Smooth muscle cell of trachea (primary cell): ENCODE measurements at places on chromosomes 3 and 15. TPM values are rescaled to one million over a fixed set of nuclear protein-coding genes. Genes with fewer than 3 reads are reported as not detected.

Gene ALDH1A3
- 53.5 and 71.5 TPM in 2 replicates for total RNA-seq

Gene ATP10A
- 3.5 and 5.8 TPM in 2 replicates for total RNA-seq

Gene PLOD2
- 66.2 and 73.2 TPM in 2 replicates for total RNA-seq

Gene HDAC11
- total RNA-seq, result 14.4 and 28.4 TPM in 2 replicates

Gene SLC6A20
- total RNA-seq, result under 0.01 TPM in 1 of 2 replicates, not detected in the other

Gene ACTC1
- not detected in 2 replicates for total RNA-seq

Gene CDC25A
- 1.3 and 2.6 TPM in 2 replicates for total RNA-seq

Gene KBTBD13
- under 0.01 and 0.17 TPM in 2 replicates for total RNA-seq

Gene EPHA3
- 1.5 and 3.3 TPM in 2 replicates for total RNA-seq

Gene LMAN1L
- total RNA-seq, result 0.15 TPM in 1 of 2 replicates, not detected in the other

Gene SGO1
- total RNA-seq, result 0.17 and 9.9 TPM in 2 replicates

Gene PRR20G
- total RNA-seq, result not detected in 2 replicates

Gene IMPG2
- total RNA-seq, result 0.29 and 0.33 TPM in 2 replicates

Gene DPPA4
- not detected in 2 replicates for total RNA-seq

Gene GABRB3
- 1.8 and 3.3 TPM in 2 replicates for total RNA-seq

Gene IGSF10
- total RNA-seq, result 0.99 and 1.3 TPM in 2 replicates

Gene CYP8B1
- total RNA-seq, result not detected in 2 replicates

Gene IFT57
- 92.0 and 94.8 TPM in 2 replicates for total RNA-seq

Gene MME
- total RNA-seq, result 422 and 590 TPM in 2 replicates

Gene WDR5B
- total RNA-seq, result 6.1 TPM in 2 replicates

Gene TF
- 0.17 TPM in 1 of 2 replicates, not detected in the other for total RNA-seq

Gene ARIH1
- 36.4 and 41.2 TPM in 2 replicates for total RNA-seq

Gene SAMD7
- not detected in 2 replicates for total RNA-seq

Gene CALML4
- total RNA-seq, result 0.50 and 3.6 TPM in 2 replicates

Gene EOMES
- under 0.01 TPM in 1 of 2 replicates, not detected in the other for total RNA-seq

Gene CYP1A2
- not detected in 2 replicates for total RNA-seq

Gene TMOD2
- 9.0 and 9.3 TPM in 2 replicates for total RNA-seq

Gene LRTM1
- total RNA-seq, result not detected in 2 replicates

Gene PP2D1
- total RNA-seq, result not detected in 2 replicates

Gene SH2D7
- under 0.01 TPM in 1 of 2 replicates, not detected in the other for total RNA-seq

Gene IL20RB
- 2.6 and 6.9 TPM in 2 replicates for total RNA-seq

Gene FAM107A
- under 0.01 and 0.15 TPM in 2 replicates for total RNA-seq

Gene JAGN1
- total RNA-seq, result 32.4 and 35.1 TPM in 2 replicates

Gene RLBP1
- not detected in 2 replicates for total RNA-seq

Gene SLC6A1
- total RNA-seq, result under 0.01 TPM in 2 replicates

Gene ACVR2B
- total RNA-seq, result 1.8 and 2.0 TPM in 2 replicates

Gene PLA2G4F
- total RNA-seq, result under 0.01 TPM in 1 of 2 replicates, not detected in the other
